ENCODE measurements at places on chromosomes 13 and 19.
A peak's percentile ranks its signal among the peaks of the same experiment; 100 is the strongest.

DNA sequence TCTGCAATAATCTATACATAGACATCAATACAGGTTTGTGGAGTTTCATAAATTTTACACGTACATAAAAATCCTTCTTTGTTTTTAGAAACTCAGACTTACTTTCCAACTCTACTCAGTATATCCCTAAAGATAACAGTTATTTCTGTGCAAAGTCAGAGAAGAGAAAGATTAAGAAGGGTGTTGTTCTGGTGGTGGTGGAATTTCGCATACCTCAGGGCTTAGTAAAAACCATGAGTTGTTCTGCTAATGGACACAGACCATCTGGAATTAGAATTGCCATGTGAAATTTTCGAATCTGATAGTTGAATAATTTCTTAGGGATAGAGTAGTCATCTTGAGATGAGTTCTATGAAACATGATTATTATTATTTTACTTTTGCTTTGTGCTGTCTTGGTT is 102.7 kb downstream of the ZAR1L start:
- DNase-seq: no peak

DNA sequence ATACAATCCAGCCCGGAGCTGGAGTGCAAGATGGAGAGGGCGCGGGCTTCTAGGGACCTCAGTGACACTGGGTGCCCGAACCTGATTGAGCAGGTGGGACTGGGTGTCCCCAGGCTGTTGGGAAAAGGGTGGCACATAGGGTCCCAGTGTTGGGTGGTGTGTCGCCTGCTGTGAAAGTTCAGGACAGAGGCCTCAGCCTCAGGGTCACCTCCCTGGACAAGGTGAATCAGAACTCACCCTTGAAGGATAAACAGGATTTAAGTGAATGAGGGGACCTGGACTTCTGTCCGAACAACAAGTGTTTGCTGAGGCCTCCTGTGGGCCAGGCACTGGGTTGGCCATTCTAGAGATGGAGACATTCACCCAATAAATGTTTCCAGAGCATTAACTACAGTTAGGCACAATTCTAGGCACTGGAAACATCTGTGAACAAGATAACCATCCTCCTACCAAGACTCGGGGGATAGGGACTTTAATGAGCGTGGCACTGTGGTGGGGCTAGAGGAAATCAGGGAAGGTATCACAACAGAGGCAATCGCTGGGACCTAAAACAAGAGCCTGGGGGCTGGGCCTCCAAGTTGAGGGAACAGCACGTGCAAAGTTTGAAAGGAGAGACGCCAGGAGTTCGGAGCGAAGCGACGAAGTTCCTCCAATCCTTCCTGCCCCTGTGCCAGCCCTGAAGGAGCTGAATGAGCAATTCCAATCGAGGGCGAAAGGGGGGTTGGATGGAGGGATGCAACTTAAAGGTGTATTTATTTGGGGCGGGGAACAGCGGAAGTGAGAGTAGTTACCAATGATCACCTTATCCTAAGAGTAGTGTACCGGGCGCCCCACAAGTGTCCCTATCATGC is 921 bp upstream of the POLD1 start:
- no peak for DNase-seq

DNA sequence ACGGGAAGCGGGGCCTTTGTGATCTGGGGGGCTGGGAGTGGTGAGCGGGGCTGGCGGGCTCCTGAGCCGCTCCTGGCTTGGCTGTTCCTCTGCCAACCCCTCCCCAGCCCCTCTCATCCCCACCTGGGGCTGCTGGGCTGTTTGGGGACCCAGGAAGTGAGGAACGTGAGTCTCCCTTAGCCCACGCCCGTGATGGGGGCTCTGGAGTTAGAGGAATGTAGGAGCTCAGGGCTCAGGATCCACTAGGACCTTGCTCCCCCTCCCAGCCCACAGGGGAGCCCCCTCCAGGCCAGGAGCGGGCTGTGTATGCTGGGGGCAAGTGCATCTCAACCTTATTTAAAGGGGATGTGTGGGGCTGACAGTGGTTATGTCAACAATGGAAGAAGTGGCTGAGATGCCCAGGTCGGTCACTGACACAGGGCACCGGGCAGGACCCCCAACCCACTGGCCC is 134.1 kb downstream of the URI1 start:
- DNase-seq: no peak

GRCh38 chr19:42255766-42256745 is 1.1 kb upstream of the ERF start:
- DNase-seq: no peak

DNA sequence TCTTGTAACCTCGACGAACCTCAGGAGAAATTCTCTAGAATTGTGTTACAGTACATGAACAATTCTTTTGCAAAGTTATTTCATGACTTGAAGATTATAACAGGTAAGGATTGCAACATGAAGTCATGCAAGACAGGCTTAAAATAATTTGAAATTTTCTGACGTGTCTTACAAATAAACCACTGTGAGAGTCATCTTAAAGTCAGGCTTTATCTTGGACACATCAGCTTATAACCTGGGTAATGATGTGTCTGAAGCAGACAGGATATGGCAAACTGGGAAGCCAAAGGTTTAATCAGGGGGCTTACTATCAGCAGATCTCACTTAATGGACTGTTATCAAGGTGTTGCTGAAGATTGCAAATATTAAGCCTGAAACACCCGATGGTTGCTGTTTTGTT is 407.8 kb downstream of the KLF5 start:
- no peak for DNase-seq

GRCh38 chr19:29761575-29762232 is 46.6 kb upstream of the C19orf12 start:
- no peak for DNase-seq

DNA sequence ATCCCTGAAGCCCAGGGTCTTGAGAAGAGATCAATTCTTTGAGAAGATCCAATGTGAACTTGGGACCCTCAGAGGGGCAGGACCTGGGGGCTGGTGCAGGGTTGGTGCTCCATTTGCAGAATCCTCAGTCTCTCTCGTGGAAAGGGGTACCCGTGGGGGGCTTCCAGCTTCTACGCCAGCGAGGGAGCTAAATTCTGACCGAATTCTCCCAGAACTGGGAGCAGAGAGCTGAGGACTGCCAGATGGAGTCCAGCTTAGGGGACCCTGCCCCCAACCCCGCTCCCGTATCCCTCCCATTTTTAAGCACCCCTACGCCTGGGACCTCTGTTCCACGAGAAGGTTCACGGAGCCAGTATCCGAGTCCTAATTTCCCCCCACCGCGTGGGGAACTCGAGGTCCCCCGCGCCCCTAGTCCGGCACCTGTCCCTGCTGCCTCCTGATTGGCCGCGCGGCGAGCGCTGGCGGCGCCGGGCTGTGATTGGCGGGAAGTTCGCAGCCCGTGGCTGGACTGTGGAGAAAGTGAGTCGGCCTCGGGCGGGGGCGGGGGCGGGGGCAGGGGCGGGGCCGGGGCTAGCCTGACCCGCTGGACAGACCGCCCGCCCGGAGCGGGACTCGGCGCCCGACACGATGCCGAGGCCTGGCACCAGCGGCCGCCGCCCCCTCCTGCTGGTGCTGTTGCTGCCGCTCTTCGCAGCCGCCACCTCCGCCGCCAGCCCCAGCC is 4.4 kb upstream of the LTBP4 start:
- DNase-seq: no peak

GRCh38 chr13:36639610-36640009 is 34.2 kb upstream of the SERTM1 start:
- no peak for DNase-seq

DNA sequence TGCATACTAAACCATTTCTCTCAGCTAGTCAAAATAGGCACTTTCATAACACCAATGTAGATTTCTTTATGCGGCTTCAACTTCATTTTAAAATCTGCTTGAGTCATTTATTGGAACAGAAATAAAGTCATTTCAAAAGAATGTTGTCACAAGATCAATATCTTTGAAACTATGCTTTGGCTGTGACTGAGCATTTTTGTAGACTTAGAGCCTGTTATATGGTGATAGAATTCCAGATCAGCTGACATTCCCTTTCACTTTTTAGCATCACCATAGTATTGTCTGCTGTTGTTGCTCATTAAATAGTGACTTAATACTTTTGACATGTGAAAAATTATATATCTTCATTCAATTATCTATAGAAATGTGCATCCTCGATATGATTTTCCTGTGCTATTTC is 279.2 kb upstream of the PRR20A start:
- no peak for DNase-seq

GRCh38 chr19:46049597-46049996 is 8.8 kb upstream of the IGFL4 start:
- no peak for DNase-seq

GRCh38 chr13:50450279-50450678 is 393.2 kb downstream of the DLEU7 start:
- no peak for DNase-seq

DNA sequence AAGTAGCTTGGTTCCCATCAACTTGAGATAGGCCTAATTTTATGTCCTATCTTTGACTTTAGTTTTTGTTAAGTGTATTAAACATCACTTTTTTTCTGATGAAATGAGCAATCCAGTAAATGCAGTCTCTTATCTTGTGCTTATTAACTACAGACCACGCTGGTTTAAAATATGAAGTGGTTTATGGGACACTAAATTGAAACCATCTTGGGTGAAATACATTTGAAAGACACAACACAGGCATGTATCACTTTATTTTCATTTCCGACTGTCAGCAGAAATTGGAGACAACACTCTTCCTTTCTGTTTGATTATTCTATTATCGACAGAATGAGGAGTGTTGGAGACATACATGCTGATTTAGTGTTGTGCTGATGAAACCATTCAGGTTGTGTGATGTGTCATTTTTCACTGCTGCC is 447.7 kb downstream of the GPC6 start:
- DNase-seq: no peak

- peak; percentile 49 for DNase-seq
Observed at GRCh38 chr13:47499358-47500150, 501.5 kb downstream of the SUCLA2 start.

- DNase-seq: no peak
Observed at GRCh38 chr19:46494146-46494940, 1.3 kb downstream of the PNMA8B start.

DNA sequence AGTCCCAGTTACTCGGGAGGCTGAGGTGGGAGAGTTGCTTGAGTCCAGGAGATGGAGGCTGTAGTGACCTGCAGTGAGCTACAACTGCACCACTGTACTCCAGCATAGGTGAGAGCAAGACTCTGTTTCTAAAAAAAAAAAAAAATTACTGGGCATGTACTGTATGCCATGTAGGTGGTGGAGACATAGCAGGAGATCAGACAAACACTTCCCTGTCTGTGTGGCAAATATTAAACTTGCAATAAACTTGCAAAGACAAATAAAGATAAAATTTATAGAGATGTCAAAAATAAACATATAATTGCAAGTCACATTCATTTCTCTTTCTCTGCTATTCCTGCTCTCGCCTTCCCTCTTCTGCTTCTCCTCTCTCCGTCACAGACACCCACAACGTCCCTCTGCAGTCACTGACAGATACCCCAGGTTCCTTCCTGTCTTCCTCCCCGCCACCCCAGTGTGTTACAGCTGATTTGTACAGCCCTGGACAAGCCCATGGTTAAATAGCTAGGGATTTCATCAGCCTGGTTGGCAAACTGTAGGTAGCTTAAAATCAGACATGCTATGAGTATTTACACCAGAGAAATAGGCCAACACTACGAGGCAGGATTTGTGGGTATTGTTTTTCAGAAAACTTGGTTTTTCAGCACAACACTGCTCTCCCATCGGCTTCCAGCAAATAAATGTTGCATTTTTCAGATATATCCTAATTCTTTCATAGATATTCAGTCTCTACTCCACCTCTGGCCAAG is 1.3 kb upstream of the CD177 start:
- DNase-seq: no peak

GRCh38 chr13:62799038-62799535 is 1383.4 kb upstream of the PCDH20 start:
- no peak for DNase-seq

DNA sequence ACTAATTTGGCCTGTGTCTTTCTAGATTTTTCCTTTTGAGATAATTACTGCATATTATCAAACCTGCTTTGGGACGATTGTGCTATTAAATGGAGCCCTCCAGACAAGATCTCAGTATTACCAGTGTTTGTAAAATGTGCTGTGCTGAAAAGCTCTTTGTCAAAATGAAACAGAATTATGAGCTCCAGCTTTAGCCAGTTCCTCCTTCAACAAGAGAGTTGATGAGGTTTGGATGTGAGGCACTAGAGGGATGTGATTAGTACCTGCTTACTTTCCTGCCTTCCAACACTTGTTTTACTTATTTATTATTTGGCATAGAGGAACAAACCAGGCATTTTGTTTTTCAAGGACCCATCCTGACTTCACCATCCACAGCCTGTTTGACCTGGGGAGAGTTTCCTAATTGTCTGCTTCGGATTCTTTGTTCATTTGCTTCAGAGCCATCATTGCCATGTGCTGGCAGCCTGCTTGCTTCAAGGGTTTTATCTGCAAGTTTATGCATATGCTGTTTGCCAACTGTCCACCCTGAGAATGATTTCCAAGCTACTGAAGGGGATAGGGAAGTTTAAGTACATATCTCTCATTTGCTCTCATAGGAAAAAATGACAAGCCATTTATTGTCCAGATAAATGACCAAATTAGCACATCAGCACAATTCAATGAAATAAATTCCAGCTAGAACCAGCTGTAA is 32.9 kb upstream of the CPB2 start:
- no peak for DNase-seq

- DNase-seq: no peak
Observed at GRCh38 chr13:67318860-67319259, 88.7 kb upstream of the PCDH9 start.

- DNase-seq: no peak
Observed at GRCh38 chr13:28583651-28584091, 75.3 kb upstream of the POMP start.

DNA sequence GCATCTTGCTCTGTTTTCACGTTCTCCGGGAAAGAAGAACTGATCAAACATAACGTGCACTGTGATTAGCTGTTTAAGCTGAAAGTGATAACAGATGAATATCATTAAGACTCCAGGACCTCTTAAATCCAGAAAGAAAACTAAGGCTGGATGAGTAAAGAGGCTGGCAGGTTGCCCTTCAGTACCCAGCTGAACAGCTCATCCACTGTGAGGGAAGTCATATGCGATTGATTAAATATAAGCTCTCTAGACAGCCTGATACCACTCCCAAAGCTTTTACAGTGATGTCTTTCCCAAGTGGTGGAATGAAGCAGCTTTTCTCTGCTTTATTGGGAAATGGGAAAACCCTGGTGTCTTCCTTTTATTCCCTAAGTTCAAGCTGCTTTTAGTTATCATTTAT is 116.9 kb downstream of the EFNB2 start:
- no peak for DNase-seq

- no peak for DNase-seq
Observed at GRCh38 chr19:36244066-36244465, 29.2 kb downstream of the ZNF146 start.

Data from SW 1271 (cell line).